SW 1271 (cell line): ENCODE measurements at places on chromosomes 16 and 17.

DNA sequence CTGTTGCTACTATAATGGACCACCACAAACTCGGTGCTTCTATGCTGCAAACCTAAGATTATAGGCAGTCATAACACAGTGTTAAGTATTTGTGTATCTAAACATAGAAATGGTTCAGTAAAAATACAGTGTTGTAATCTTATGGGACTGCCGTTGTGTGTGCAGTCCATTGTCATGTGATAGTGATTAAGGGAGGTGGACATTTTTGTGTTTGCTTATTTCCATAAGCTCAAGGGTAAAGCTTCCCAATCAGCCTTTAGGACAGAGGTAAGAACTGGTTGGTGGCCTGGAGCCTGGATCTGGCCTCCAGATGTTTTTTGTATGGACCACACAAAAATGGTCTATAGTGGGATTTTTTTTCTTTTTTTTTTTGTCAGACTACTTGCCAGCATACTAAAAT is 29.9 kb downstream of the WWOX start:
- no peak for DNase-seq

DNA sequence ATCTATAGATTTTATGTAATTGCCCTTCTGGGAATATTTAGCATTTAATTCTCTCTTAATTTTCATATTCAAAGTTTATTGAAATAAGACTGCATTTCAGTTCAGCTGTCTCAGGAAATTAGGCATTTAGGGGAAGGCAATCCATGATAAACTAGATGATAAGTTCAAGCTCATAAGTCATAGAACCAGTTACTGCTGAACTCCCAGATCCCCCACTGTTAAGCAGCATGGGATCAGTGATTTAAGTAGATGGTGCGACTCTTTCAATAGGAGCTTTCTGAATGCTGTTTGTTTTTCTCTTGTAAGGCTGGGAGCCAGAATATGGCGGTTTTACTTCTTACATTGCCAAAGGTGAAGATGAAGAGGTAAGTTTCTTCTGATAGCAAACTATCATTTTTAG is 23.8 kb downstream of the OGFOD1 start:
- no peak for DNase-seq

DNA sequence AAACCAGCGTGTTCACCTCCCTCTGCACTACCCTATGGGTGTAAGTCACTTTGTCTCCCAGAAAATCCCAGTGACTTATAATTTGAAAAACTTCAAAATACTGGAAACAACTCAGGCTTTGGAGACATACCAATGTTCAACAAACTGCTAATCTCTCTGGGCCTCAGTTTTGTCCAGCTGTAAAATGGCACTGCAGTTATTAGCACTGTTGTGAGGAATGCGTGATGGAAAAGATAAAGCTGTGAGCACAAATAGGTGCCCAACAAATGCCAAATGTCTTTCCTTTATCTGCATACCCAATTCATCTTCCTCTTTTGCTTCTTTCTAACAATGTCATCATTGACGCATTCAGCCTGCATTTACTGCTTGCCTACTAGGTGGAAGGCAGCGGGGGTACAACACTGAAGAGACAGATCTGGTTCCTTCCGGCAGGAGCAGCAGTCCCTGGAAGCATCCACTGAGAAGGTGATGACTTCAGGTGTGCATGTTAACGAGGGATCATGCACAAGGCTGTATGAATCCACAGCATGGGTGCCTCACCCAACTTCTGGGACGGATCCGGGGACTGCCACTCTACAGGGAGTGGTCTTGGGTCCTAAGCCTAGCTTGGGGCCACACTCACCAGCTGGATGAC is 63.4 kb downstream of the CYTH1 start:
- no peak for DNase-seq

DNA sequence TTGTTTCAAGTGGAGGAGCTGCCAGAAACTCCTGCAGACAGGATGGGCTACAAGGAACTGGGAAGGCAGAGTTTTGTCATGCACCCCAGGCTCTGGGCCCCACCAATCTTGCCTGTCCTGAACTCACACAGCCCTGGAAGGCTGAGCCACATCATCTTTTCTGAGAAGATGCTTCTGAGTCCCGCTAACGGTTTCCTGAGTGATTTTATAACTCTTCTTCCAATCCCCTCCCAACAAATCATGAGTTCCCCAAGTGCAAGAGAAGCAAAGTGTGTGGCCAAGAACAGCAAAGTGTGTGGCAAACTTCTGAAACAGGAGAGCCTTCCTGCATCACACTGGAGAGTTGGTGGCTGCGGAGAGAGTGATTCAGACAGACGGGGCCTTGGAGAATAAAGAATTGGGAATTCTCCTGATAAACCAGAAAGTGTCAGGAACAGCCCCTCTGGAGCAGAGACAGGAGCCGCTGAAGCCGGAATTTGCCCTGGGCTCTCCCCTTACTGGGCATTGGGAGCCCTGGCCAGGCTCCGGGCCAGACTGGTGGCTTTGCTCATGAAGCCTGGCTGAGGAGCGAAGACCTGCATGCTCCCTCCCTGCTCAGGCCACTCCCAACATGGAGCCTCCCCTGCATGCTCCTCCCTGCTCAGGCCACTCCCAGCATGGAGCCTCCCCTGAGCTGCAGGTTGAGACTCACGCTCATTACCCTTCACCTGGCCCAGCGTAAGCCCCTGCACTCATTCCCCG is 47.2 kb downstream of the PITPNM3 start:
- no peak for DNase-seq

DNA sequence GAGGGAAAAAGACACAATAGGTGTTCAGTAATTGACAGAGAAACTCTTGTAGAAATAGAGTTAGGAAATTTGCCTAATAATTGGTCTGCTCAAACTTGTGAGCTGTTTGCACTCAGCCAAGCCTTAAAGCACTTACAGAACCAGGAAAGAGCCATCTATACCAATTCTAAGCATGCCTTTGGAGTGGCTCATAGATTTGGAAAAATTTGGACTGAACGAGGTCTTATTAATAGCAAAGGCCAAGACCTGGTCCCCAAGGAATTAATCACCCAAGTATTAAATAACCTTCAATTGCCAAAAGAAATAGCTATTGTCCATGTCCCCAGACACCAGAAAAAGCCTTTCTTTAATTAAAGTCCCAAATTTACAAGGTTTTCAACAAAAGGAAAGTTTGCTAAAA is 90.3 kb downstream of the EMP2 start:
- no peak for DNase-seq

DNA sequence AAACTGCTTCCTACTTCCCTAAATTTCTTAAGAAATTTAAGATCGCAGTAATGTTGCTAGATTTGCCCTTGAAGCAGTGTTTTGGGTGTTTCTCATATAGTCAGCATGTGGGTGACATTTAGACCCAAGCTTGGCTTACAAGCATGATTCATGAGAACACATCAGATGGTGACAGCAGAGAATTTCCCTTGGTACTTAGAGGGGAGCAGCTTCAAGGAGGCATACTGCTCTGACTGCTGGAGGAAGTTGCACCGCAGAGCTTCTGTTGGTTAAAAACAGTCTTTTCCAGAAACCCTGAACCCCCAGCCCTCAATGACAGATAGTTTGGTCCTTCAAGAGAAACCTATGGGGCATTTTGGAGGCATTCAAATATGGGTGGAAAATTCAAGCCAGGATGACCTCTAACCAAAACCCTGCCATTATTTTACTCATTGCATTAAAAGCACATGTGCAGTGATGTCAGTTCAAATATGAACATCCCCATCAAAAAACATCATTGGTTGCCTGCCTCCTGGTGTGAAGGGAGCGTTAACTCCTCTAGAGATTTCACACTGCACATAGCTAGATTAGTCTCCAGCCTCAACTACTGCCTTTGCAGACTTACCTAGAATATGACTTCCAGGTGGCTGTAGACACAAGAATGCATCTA is 201.5 kb upstream of the CACNG5 start:
- no peak for DNase-seq

- DNase-seq = no peak
Measured at GRCh38 chr16:66004699-66005098, 361.8 kb upstream of the CDH5 start.

DNA sequence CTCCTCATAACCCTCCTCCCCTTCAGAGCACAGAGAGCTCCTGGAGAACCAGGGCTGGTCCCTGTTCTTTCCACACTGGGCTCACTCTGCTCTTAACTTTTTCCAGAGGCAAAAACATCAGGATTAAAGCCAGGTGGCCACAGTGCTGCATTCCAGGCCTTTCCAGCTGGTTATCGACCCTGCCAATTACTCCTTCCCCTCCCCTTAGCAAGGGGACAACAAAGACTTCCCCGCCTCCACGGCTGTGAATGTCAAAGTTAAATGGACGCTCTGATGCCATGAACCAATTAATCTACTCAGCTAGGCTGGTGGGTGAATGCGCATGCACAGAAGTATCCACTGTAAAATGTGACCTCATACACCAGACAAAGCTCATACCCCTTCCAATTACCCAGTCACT is 23.1 kb downstream of the ACLY start:
- DNase-seq = no peak

DNA sequence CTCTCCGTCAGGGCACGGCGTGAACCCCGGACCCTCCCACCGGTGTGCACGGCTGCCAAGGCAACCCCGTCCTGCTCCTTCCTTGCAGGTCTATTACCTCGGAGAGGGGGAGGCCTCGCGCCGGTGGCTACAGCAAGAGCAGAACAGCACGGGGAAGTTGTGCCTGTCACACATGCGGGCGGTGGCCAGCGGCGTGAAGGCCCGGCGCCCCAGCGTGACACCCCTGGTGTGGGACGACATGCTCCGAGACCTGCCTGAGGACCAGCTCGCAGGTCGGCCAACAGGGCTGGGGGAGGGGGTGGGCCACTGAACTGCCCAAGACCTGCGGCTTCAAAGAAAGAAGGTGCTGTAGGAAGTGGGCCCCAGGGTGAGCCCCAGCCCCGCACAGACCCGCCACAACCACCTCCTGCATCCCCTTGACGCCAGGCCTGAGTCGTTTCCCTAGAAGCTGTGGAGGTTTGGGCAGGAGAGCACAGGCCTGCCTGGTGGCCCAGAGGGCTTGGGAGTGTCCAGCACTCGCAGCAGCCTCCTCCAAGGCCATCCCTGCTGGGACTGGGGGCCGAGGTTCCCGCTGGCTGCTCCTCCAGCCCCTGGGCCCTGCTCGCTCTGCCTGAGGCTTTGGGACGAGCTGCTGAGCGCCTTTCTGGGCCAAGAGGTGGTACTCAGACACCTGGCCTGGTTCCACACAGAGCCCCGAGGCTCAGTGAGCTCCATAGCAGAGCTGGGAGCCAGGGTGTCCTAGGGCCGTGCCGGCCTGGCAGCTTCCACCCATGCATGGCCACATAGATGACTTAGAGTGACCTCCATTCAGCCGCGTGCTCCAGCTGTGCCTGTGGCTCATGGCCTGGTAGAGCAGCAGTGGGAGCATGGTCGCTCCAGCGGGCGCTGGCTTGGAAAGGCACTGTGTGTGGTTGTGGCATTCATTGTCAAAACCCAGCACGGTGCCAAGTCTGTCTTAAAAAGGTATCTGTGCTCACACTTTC is 14.7 kb downstream of the CYBC1 start:
- DNase-seq = no peak

DNA sequence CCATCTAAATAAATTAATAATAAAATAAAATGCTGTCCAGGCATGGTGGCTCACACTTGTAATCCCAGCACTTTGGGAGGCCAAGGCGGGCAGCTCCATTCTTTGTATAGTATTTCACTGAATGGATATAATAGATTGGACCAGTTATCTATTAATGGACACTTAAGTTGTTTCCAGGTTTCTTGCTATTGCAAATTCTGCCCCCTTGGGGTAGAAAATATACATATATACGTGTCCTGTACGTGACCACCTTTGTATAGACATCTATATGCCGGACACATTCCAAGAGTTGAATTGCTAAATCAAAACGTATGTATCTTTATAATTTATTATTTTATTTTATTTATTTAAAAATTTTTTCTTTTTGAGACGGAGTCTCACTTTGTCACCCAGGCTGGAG is 3.9 kb upstream of the EXOC7 start:
- no peak for DNase-seq
